ENCODE measurements at places on chromosomes 6 and 20.
A peak's percentile ranks its signal among the peaks of the same experiment; 100 is the strongest.

DNA sequence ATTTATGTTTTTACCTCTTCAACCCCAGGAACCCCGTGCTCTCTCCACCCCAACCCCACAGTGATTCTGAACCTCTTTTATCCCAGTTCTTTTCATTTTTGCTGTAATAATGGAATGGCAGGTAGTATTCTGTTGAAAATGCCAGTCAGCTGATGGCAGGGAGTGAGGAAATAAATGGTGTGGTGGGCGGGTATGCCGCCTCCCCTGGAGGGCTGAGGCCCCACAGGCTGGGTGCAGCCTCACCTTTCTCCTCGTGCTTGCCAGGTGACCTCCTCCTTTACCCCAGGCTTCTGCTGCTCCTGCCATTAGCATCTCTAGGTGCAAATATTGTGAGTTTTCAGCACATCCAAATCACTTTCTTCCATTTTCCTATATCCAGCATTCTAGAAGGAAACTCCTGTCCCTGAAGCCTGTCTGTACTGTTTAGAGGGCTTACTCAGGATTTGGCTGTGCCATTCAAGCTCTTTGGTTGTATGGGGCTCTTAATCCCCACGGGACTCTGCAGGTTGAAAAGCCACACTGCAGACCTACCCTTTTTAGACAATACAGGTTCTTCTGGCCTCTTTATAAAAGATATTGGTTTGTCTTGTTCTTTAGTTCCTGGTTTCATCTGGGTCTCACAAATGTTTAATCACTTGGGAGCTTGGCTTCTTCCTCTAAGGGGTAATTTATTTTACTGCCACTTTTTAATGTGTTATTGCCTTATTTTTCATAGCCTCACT lies 201.8 kb downstream of the JARID2 start:
- DNase-seq = no peak

GRCh38 chr6:38924791-38925509 lies 123.6 kb upstream of the GLP1R start:
- DNase-seq = no peak

GRCh38 chr20:17626217-17627007 lies 55.6 kb downstream of the RRBP1 start:
- no peak for DNase-seq

- DNase-seq = no peak
These were observed 36.8 kb downstream of the ZMYND8 start for GRCh38 chr20:47319517-47320252.

DNA sequence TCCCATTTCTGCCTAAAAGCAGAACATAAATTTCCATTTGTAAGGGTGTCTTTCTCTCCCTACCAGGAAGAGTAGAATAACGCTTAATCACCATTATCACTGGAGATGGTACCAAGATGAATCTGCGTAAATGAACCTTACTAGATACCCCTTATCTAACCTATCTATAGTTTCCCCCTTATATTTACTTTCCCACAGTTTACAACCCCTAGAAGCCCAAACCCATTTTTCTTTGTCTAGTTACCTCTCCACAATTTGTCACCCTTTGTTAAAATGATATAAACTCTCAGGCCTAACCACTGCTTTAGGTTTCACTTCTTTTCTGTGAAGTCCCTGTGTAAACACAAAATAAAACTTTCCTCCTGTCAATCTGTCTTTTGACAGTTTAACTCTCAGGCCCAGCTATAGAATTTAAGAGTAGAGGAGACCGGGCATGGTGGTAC lies 45.5 kb downstream of the PCNA start:
- no peak for DNase-seq

DNA sequence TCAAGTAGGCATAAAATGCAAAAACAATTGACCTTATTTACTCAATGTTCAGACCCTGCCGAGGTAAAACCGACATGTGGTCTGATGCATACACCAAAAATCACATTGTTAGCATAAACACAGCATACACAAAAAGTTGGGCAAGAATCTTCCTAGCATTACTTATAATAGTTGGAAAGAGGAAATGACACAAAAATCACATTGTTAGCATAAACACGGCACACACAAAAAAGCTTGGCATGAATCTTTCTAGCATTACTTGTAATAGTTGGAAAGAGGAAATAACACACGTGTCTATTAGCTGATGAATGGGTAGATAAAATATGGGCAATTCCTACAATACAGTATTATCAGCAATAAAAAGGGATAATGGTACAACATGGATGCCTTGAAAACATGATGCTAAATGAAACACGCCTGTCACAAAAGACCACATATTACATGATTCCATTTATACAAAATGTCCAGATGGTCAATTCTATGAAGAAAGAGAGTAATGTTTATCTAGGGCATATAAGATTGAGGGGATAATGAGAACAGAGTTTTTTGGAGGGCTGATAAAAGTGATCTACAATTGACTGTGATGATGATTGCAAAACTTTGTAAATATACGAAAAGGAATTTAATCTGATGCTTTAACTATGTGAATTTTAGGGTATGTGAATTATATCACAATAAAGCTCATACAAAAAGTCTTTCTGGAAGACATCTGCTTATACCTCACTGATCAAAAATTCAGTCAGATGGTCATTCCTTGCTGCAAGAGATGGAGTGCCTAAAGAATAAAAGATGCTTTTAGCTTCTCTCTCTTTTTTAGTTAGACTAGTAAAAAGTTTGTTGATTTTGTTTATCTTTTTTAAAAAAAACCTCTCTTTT lies 1019.5 kb upstream of the CITED2 start:
- DNase-seq = peak; percentile 49

GRCh38 chr6:25623879-25624278 lies 28.1 kb upstream of the SCGN start:
- peak; percentile 13 for DNase-seq

DNA sequence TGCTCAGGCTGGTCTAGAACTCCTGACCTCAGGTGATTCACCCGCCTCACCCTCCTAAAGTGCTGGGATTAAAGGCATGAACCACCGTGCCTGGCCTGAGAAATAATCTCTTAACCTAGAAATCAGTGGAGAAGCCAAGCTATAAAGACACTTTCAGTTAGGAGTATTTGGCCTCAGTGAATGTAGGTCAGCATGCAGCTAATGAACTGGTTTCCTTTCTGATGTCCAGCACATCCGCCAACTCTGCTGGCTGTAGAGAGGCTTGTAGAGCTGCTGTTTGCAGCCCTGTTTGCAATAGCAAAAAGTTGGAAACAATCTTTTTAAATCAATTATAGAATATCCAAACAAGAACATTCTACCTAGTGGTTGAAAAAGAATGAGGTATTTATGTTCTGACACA lies 42.4 kb upstream of the ELOVL5 start:
- no peak for DNase-seq

DNA sequence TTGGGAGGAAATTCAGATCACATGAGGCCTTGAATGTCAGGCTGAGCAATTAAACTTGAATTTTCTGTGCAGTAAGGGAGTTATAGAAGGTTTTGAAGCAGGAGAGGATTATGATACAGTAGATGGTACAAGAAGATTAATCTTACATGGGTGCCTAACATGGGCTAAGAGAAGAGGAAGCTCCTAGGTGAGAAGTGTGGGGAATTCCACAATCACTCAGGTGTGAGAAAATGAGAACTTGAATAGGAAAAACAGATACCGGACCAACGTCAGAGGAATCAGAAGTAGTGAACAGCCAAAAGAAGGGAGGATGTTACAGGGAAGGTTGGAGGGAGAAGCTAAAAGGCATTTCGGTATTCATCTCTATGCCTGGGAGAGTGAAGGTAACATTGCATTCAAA lies 250.7 kb upstream of the SLC35B3 start:
- DNase-seq = no peak
